Fibroblast of skin of right quadriceps (primary cell): ENCODE measurements at places on chromosomes 7 and 10.
A peak's percentile ranks its signal among the peaks of the same experiment; 100 is the strongest.

GRCh38 chr7:150586785-150587152 lies 19.6 kb downstream of the GIMAP4 start:
- no peak for DNase-seq

- no peak for DNase-seq
These were observed 203.5 kb upstream of the ZNF32 start for GRCh38 chr10:43852149-43852548.

DNA sequence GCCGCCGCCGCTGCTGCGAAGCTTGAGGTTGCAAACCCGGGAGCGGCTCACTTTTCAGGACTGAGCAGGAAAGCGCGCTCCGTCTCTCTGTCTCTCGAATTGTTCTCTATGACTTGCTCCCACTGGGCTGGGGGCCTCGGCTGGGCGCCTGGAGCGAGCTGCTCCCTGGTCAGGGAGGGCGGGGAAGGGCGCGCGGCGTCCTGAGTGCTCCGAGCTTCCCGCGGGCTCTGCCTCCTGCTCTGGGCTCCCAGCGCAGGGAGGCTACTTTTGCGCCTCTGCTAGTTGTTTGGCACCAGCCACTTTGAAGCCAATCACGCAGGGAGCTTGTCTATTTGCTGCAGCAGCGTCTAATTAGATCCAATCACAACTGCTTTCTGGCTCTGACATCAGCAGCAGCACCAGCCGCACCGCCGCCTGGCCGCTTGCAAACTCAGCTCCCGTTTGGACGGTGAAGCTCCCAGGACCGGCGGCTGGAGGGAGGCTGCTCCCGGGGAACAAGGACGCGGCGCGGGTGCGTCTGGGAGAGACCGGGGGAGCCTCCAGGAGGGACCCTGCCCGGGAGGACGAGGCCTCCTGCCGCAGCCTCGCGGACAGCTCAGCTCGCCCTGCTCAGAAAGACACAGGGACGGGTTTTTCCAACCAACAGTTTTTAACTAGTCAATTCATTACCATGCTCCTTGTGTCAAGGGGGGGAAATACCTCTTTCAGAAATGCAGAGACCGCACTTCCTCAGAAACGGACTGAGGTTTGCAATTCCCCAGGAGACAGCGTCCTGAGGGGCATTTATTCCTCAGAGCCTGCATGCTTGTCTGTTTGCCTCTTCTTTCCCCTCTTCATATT lies at the start of gene ADARB2:
Gene ADARB2, minus strand, starts transcription at position 304 of the 840 bp plus-strand sequence.
- no peak for DNase-seq

- DNase-seq = no peak
These were observed 70.0 kb upstream of the ZNF479 start for GRCh38 chr7:57202274-57202673.

DNA sequence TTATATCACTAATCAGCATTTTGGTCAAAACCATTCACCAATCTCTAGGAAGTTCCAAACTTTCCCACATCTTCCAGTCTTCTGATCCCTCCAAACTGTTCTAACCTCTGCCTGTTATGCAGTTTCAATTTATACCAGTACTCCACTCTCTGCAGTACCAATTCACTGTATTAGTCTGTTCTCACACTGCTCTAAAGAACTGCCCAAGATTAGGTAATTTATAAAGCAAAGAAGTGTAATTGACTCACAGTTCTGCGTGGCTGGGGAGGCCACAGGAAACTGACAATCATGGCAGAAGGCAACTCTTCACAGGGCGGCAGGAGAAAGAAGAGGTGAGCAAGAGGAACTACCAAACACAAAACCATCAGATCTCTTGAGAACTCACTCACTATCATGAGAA lies 374.9 kb downstream of the SORCS1 start:
- no peak for DNase-seq

GRCh38 chr7:31368620-31369019 lies 28.1 kb upstream of the NEUROD6 start:
- DNase-seq = no peak

DNA sequence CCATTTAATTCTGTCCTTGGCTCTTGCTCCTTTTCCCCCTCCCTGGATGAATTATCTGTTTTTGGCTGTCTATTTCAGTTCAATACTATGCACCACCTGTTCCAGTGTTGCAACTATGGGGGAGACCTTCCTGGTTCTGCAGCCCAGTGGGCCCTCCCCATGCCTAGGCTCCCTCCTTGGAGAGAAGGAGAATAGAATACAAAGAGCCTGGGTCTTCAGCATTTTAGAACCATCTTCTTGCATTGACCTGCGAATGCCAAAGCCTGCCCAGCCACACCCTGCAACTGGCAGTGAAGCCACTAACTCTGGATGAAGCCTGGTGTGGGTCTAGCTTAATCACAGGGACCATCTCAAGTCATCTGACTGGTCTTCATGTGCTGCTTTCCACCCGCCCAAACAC lies 207.1 kb downstream of the HERPUD2 start:
- no peak for DNase-seq

- no peak for DNase-seq
These were observed 21.6 kb upstream of the TSPAN33 start for GRCh38 chr7:129122751-129123509.

- DNase-seq = no peak
These were observed 76.7 kb upstream of the SAMD8 start for GRCh38 chr10:75034714-75035258.

- no peak for DNase-seq
These were observed 141.0 kb upstream of the COL1A2 start for GRCh38 chr7:94253686-94254085.

DNA sequence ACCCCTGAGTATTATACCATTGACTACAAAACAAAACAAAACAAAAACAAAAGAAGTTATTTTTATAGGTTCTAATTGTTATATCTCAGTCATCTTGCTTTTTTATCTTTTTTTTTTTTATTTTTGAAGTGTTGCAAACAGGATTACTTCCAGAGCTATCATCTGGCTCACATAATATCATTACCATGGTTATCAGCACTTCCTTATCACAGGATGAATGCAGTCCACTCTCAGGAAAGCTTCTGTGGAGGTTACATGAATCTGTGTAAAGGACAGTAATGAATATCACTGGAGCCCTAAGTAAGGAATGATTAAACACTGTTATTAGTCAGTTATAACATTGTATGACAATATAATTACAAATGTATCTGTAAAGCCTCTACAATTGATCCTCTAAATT lies 451.5 kb downstream of the PLXDC2 start:
- no peak for DNase-seq

GRCh38 chr7:51318886-51319579 lies 2.4 kb upstream of the COBL start:
- no peak for DNase-seq

- no peak for DNase-seq
These were observed 2.2 kb upstream of the C10orf143 start for GRCh38 chr10:130112821-130113220.

DNA sequence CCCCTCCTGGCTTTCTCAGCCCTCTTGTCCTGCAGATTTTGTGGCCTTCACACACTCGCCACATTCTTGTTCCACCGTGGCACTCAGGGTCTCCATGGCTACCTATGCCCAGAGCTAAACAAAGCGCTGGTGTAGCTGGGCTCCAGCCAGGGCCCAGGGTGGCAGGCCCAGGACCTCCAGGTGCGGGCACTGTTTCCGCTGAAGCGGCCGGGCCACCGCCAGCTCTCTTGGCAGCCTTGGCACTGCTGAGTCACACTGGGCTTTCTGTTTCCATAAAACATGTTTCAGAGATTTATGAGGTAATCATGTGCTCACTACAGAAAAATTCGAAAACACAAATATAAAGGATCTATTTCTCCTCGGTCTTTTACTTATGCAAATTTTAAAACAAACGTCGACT lies 51.3 kb downstream of the AOC1 start:
- DNase-seq = no peak

DNA sequence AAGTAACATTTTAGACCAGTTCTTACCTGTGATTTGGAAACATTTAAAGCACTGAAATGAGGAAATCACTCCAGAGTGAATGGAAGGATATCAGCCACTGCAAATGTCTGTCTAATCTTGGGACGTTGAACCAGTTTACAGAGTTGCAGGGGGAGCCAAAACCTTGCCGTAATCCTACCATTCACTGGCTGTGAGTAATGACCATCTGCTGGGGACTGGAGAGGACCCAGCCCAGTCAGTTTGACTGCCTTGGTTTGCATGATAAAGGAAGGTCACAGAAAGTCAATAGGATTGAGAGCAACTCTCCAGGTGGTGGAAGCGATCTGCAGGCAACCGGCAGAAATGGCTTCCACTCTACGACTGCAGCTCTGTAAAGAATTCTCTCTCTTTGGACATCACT lies 167.2 kb downstream of the AKR1D1 start:
- no peak for DNase-seq

DNA sequence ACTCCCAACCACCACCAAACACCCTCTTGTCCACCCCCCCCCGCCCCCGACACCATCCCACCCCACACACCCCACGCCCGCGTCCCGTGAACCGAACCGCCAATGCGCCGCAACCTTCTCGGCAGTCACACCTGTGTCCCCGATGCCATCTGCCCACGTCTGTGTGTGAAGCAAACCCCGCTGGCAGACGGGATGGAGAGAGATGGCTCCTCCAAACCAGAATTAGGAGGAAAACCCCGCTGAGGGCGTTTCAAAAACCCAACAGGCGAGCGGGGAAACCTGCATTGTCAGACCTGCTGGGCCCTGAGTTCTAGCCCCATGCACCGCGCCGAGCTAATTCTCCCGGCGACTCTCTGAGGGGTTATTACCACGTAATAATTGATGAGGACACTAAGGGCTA lies 28.6 kb upstream of the KCNK18 start:
- DNase-seq = no peak

DNA sequence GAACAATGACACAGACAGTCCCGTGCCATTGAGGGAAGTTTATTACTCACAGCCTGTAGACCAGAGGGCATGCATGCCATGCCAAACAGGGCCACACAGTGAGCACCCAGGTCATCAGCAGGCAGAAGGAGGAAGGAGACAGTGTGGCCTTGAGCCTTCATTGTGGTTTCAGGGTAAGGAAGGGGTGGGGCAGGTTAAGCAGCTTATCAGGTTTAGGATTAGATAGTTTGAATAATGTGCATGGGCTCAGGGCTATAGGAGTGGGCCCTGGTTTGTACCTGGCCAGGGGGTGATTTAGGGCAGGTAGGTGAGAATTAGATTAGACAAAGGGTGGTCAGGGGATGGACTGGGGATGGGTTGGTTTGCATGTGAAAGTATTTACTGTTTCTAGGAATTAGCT lies 67.9 kb downstream of the ADCY1 start:
- DNase-seq = no peak

DNA sequence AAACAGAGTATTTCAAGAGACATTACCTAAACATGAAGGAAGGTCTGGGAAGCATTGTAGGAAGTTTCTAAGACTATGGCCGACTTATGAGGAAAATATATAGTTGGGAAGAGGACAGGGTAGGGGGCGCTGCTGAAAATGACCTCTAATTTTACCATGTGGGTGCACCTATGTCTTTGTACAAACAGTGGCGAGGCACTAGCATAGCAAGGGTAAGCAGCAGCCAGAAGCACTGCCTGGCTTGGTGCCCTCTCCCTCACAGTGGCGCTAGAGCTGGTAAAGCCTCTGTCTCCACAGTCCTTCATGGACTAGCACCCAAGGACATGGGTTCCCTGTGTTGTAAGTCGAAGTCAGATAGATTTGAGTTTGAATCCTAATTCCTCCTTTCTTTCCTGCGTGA lies 461.2 kb downstream of the INHBA start:
- DNase-seq = no peak

- peak; percentile 25 for DNase-seq
These were observed 158.8 kb downstream of the ANK3 start for GRCh38 chr10:60230892-60231291.

GRCh38 chr10:103739039-103739764 lies 116.2 kb downstream of the SH3PXD2A start:
- DNase-seq = peak; percentile 98

GRCh38 chr10:99689461-99689860 lies 30.2 kb downstream of the ENTPD7 start:
- peak; percentile 10 for DNase-seq

GRCh38 chr7:326809-327232 lies 36.9 kb downstream of the FOXL3 start:
- DNase-seq = no peak

DNA sequence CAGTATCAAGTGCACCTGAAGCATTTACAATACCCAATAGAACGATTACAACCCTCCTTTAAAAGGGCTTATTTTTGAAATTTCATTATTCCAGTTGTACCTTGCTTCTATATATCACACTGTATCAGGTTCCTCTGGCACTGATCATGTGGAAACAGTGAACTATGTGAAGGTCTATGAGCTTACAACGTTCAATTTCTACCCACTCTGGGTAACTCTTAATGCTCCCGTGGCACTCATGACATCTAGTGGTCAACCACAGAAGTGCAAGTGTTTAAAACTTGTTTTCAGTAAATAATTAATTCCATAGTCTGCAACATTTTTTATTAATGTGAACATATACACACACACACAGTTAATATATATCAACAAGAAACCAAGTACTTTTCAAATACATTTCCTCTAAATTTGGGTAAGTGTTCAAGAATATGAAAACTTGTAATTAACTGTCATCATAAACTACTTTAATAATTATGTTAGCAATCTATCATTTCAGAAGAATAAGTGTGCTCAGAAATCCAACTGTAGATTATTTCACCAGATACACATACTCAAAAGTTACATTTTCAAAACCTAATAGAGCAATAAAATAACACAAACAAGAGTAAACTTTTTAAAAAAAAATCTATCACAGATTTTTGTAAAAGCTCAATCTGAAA lies 61.0 kb downstream of the MPP7 start:
- peak; percentile 63 for DNase-seq

DNA sequence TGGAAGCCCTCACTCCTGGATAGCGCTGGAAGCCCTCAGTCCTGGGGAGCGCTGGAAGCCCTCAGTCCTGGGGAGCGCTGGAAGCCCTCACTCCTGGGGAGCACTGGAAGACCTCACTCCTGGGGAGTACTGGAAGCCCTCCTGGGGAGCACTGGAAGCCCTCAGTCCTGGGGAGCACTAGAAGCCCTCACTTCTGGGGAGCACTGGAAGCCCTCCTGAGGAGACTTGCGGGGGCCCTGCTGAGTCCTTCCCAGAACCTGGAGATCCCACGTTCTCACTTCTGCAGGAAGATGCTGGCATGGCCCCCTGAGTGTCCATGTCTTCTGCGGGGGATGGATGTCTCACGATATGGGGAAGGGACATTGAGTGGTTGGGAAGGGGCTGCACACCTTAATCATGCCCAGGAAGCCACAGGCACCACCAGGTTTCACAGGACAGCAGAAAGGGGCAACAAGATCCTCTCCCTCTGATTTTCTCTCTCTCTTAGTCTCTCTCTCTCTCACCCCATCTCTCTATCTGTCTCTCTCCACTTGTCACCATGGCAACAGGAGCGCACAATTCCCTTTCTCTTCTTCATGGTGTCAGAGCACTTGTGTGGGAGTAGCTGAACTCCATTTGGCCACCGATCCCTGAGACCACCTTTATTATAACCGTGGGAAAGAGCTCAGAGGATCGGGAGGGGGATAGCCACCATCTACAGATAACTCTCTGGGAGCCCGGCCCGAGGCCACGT lies 267.0 kb downstream of the TCERG1L start:
- no peak for DNase-seq

GRCh38 chr10:82402906-82403401 lies 528.0 kb downstream of the NRG3 start:
- DNase-seq = peak; percentile 29
